M059J (cell line): ENCODE measurements at places on chromosomes 7 and 10. TPM values are rescaled to one million over a fixed set of nuclear protein-coding genes. Genes with fewer than 3 reads are reported as not detected.
A peak's percentile ranks its signal among the peaks of the same experiment; 100 is the strongest.

ZNF22 gene
- total RNA-seq: 22.9 and 25.5 TPM in 2 replicates

DNA sequence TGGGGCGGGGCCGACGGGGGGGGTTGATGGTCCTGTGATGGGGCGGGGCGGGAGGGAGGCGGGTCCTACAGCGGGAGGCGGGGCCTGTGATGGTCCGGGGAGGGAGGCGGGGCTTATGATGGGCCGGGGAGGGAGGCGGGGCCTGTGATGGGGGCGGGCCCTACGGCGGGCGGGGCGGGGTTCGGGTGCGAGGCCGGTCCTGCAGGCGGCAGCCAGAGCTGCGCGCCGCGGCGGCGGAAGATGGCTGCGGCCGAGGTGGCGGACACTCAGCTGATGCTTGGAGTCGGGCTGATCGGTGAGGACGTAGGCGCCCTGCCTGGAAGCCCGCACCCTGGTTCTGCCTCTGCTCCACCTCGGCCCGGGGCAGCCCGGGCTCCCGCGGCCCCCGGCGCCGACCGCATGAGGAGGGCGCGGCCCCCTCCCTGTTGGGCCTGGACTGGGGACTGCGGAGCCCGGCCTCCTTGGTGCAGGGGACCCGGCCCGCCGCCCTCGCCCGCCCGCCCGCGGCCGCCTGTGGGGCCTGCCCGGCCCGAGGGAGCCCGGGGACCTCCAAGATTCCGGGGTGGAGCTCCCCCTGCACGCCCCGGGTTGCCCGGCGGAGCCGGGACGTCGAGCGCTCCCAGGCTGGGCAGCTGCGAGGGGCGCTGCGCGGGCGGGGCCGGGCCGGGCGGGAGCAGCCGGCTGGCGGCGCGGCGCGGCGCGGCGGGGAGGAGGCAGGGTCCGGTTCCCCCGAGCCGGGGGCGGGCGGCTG, at the start of gene DENND10:
Gene DENND10, plus strand, starts transcription at position 211 of the 751 bp plus-strand sequence. Its CDS starts 30 bp downstream, at position 241.
- peak; percentile 53 for DNase-seq

DNA sequence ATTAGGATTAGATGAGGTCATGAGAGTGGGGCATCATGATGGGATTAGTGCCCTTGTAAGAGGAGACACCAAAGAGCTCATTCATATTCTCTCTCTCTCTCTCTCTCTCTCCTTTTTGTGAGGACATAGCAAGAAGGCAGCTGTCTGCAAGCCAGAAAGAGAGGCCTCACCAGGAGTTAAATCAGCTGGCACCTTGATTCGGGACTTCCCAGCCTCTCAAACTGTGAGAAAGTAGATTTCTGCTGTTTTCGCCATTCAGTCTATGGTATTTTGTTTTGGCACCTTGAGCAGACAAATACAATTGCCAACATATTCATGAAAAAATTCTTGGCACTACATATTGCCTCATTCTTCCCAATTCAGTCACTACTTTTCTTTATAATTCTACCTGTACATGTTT, 20.6 kb upstream of the ATAD1 start:
- DNase-seq: no peak

OPN1SW gene
- total RNA-seq: not detected in 2 replicates

DNA sequence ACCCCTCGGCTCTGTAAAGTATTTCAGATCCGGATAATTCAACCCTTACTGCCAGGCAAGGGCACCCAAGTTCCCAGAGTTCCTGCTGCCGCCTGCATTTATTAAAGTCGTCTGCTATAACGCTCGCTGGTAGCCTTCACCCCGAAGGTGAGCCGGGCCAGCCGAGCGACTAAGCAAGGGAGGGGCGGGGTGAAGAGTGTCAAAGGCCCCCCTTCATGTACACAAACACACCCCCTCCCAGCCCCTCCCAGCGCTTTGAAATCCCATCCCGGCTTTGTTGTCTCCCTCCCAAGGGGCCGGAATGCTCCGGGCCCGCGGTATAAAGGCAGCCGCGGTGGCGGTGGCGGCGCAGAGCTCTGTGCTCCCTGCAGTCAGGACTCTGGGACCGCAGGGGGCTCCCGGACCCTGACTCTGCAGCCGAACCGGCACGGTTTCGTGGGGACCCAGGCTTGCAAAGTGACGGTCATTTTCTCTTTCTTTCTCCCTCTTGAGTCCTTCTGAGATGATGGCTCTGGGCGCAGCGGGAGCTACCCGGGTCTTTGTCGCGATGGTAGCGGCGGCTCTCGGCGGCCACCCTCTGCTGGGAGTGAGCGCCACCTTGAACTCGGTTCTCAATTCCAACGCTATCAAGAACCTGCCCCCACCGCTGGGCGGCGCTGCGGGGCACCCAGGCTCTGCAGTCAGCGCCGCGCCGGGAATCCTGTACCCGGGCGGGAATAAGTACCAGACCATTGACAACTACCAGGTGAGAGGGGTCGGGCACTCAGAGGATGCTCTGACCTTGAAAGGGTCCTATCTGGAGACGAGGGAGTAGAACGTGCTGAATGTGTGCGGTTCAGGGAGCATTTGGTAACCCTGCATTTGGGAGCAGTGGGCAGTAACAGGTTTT, at the start of gene DKK1:
Gene DKK1, plus strand, starts transcription at position 349 of the 889 bp plus-strand sequence. Its CDS starts 154 bp downstream, at position 503.
- peak; percentile 92 for DNase-seq

BTBD16 gene
- 0.05 TPM in 1 of 2 replicates, not detected in the other for total RNA-seq

DNA sequence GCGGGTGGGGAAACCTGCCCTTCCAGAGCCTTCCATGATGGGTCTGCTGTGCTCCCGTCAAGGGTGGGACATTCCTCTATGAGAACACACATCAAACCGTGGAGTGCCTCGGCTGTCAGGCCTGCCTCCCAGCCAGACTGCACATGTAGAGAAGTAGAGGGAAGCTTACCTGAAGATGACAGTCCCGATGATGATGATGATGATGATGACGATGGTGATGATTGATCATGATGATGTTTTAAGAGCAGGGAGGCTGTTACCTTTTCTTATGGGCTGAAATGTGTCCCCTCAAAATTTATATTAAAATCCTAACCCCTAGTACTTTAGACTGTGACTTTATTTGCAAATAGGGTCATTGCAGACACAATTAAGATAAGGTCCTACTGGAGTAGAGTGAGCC, 76.1 kb upstream of the ANLN start:
- DNase-seq: no peak
